ENCODE measurements at places on chromosomes 16 and 17.

DNA sequence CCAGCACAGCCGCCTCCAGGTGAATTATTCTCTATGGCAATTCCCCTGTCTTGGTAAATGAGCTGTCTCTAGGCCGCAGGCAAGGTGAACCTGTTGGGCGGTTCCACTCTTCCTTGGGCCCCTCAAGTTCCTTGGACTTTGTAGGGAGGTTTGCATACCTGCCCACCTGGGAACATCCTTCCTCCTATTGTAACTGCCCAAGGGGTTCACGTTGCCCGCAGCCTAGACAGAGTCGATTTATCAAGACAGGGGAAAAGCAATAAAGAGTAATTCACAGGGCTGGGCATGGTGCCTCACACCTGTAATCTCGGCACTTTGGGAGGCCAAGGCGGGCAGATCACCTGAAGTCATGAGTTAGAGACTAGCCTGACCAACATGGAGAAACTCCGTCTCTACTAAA is 122.5 kb downstream of the KCNJ18 start:
- no peak for DNase-seq

- no peak for DNase-seq
Observed at GRCh38 chr17:50301891-50302584, 27.8 kb downstream of the TMEM92 start.

DNA sequence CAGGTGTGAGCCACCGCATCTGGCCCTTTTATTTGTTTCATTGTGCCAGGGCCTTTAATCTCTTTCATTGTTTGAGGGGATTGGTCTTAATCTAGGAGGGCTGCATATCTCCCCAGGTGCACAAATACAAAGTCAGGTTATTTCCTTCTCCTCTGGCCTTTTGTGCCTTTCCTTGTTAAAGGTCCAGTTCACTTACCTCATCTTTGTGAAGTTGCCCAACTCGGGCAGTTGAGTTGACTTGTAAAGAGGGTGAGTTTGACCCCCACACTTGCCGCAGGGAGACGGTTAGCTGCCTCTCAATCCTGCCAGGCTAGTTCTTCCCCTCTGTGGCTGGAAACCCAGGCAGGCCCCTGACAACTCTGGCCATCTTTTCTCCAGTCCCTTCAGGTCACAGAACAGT is 33.4 kb downstream of the TMEM92 start:
- DNase-seq: no peak

GRCh38 chr17:19868079-19868395 is 301 bp upstream of the ULK2 start:
- DNase-seq: no peak

DNA sequence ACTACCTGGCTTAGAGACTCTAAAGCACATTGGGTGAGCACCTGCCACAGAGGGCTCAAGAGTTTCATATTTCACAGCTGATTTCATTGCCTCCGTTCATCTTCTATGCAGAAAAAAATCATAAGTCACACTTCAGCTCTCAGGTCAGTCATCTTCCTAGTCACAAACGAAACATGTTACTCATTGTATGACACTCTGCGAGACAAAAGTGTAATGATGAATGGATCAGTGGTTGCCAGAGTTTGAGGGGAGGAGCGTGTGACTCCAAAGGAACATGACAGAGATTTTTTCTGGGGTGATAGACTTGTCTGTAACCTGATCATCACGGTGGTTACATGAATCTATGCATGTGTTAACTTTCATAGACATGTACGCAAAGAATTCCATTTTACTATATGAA is 195.2 kb upstream of the CNTNAP4 start:
- no peak for DNase-seq

DNA sequence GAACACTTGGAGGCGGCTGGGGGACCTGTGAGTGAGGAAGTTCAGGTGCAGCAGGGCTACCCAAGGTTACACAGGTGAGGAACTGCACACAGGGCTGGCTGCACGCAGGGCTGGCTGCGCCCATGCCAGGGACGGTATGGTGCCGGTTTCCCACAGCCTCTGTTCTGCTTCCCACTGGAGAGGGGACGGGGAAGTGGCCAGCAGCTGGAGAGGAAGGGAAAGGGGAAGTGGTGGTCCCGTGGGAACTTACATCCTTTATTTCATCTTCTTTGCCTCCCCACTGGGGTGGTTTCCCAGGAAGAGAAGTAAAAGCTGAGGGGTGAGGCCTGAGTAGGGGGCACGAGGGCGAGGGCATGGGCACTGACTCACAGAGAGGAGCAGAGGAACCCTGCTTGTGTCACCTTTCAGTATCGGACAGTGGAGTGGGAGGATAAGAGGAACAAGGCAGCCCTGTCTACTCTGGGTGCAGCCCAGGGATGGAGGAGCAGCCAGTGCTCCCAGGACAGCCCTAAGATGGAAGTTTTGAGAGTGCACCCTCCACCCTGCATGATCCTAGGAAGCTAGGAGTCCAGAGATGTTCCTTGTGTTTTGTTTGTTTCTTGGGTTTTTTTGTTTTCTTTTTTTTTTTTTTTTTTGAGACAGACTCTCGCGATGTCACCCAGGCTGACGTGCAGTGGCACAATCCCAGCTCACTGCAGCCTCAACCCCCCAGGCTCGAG is 25.5 kb upstream of the CDH1 start:
- no peak for DNase-seq

GRCh38 chr17:77526259-77526711 is 385.5 kb downstream of the SEC14L1 start:
- no peak for DNase-seq

GRCh38 chr16:27108051-27108770 is 41.5 kb downstream of the C16orf82 start:
- no peak for DNase-seq

DNA sequence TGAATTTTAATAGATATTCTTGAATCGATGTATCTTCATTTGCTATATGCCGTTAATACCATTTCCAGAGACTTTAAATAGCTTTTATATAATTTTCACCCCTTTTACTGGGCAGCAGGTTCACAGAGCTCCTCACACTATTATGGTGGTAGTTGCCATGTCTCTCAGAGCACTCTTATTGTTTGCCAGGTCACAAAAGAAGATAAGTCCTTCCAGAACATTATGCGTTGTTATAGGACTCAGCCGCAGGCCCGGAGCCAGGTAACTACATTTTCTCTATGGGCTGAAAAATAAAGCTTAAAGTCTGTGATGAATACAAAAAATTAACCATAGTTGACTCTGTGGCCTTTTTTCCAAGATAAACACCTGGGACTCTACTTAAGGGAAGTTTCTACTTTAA is 24.0 kb downstream of the AKTIP start:
- no peak for DNase-seq

GRCh38 chr16:3591436-3591803 is 14.2 kb upstream of the NLRC3 start:
- no peak for DNase-seq

GRCh38 chr17:68937890-68938514 is 17.2 kb downstream of the ABCA8 start:
- DNase-seq: no peak

DNA sequence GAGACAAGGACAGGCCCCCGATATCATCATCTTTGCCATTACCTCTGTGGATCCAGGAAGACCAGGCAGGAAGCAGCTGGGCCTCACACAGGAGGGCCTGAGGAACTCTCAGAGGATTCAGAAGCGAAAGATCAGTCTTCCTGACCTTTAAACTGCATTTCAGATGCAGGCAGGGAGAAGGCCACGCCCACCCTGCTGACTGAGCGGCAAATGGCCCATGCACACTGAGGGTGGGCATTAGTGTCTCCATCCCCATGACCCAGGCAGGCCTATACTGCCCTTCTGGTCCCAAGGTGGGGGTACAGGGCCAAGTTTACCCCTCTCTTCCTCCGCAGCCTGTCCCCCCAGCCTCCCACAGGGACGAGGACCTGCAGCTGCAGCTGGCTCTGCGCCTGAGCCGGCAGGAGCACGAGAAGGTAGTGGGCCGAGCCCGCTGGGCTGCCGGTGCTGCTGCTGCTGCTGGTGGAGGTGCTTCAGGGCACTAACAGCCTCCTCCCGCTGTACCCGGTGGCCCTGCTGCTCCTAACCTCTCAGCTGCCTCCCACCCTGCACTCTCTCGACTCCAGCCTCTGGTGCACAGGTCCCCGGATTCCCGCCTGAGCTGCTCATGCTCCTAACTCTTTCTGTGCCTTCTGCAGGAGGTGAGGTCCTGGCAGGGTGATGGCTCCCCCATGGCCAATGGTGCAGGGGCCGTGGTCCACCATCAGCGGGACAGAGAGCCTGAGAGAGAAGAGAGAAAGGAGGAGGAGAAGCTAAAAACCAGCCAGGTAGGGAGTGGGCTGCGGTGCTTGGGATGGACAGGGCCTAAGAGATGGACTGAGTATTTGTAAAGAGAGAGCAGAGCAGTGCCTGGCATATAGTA is 6.2 kb downstream of the EPN3 start:
- DNase-seq: no peak

DNA sequence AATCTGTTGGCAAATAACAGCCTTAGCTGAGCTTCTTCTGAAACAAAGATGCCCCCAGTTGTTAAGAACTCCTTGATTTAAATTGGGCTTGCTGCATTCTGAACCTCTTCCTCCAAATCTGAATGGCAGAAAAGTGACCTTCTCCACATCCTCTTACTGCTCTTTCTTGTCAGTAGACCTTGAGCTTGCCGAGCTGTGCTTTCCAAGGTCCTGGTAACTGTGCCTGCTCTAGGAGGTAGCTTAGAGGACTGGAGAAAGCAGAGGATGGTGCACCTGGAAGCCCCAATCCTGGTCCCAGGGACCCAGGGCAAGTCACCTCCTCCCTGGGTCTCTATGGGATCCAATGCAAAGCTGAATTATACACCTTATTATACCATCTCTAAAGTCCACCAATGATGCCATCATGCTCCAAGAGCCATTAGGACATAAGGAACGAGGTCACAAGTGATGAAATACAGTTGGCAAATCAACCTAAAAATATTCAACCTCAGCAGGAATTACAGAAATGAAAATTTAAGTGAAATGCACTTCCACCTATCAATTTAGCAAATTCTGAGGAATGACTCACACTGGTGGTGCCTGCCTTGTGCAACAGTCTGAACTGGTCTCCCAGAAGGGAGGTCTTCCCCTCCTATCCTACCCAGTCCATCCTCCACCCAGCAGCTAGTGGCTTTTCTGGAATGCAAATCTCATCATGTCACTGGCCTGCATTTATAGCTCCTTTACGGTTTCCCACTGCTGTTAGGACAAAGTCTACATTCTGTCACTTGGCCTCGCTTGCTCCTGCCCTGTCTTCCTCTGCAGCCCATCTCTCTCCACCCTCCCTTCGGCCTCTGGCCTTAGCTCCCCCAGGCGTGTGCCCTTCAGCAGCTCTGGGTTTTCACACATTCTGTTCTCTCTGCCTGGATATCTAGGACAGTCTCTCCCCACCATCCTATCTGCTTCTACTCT is 36.6 kb downstream of the TOM1L2 start:
- DNase-seq: no peak

DNA sequence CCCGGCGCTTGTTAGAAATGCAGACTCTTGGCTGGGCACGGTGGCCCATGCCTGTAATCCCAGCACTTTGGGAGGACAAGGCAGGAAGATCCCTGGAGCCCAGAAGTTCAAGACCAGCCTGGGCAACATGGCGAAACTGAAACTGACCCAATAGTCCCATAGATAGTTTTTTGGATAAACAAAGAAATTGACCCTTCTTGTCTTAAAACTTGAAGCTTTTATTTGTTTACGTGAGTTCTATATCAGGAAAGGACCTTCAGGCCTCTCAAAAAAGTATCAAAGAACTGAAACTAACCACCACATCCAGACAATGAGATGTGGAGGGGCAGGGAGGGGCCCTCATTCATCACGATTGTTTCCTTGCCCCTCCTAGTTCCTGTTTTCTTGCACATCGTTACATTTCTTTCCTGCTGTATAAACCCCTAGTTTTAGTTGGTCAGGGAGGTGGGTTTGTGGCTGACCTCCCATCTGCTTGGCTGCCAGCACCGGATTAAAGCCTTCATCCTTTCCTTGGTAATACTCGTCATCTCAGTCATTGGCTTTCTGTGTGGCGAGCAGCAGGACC is 29.9 kb upstream of the PRM1 start:
- no peak for DNase-seq

DNA sequence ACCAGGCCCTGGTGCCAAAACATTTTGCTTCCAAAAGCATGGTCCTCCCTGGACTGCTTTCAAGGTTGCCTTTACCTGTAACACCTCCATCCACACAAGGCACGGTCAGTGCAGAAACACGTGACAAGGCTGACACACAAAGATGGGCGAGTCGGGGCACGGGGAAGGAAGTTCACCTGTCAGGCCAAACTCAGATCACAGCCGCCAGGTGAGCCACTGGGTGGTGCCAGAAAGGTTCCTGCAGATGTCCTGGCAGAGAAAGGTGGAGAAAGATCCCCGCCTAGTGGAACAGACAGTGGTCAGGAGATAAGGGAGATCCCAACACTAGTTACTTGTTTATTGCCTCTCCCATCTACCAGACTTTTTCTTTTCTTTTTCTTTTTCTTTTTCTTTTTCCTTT is 155.3 kb downstream of the AIPL1 start:
- no peak for DNase-seq

- no peak for DNase-seq
Observed at GRCh38 chr17:77793146-77793970, 165.1 kb upstream of the TNRC6C start.

GRCh38 chr16:51556694-51557340 is 405.7 kb upstream of the SALL1 start:
- no peak for DNase-seq

DNA sequence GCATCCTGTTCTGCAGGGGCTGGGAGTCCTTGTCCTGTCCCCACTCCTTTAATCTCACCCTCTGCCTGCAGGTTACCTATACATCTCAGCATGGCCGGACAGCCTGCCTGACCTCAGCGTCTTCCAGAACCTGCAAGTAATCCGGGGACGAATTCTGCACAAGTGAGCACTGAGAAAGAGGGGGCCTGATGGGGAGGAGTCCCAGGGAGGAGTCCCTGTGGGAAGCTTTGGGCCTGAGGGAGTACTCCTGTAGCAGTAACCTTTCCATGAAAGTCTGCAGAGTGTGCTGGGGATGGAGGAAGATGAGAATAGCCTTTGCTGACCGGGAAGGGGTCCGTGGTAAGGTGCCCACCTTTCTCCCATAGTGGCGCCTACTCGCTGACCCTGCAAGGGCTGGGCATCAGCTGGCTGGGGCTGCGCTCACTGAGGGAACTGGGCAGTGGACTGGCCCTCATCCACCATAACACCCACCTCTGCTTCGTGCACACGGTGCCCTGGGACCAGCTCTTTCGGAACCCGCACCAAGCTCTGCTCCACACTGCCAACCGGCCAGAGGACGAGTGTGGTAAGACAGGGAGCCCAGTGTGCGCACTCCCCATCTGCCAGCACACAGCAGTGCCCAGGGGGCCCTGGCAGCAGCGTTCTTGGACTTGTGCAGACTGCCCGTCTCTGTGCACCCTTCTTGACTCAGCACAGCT is 14.8 kb downstream of the MIEN1 start:
- DNase-seq: no peak

DNA sequence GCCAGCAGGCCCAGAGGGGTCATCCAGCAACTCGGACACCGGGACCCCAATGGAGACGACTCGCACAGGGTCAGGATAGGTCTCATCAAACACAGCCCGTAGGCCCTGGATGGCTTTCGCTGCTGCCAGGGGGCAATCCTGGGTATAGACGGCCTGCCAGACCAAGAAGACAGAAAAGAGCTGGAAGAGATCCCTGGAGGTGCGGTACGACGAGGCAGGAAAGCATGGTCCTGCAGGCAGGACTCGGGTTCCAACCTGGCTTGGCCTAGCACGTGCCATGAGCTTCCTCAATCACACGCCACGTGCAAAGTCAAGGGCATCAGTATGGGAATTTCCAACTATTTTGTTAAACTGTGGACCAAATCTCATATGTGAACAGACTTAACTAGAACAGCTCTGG is 6.3 kb upstream of the EXOSC6 start:
- no peak for DNase-seq
